ENCODE measurements at places on chromosomes 5 and 9.
A peak's percentile ranks its signal among the peaks of the same experiment; 100 is the strongest.

- no peak for DNase-seq
Observed at GRCh38 chr5:124494540-124495116, 251.8 kb downstream of the ZNF608 start.

DNA sequence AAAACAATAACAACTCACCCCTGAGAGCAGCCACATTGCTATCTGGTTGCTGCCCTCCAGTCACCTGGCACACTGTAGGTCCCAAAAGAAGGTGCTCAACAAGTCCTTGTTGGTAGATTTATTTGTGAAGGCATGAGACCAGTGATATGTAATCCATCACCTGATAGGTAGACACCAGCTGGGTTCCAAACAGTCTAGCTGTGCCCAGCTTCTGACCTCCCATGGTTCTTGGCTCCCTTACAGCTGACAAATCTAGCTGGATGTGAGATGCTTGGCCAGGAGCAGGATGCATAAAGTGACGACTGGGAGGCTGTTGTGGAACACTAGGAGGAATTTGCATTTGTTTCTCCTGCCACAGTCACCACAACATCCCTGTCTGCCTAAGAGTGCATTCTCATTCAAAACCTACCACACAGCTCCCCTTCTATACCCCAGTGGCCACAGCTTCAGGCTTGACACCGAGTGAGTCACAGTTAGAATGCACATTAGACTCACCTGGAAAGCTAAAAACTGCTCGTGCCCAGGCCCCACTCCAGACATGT is 7.8 kb upstream of the VLDLR start:
- peak; percentile 36 for DNase-seq

DNA sequence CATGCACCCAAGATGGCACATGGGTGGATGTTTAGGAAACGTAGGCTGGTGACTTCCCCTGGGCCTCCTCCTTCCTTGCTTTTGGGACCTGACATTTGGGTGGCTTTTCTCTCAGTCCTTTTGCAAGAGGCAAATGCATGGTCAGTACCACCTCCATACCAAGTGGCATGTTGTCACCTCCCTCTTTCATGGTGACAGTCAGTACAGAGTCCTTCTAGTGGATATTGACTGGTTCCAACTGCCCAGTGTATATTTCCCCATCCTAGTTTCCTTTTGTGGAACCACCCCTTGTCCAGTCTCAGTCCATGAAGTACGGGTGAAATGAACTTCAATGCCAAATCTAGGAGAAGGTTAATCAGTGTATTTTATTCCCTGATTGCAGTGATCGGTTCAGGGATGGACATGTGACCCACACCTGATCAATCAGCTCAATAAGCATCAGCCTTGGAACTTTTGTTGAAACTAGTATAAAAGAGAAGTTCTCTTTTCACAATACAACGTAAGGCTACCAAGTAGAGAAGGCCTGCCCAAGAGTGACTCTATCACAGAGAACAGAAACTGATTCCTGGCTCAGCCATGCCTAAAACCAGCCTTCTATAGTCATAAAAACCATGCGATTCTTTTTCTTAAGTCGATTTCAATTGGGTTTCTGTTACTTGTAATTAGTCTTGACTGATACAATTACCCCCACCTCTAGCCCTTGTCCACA is 143.4 kb upstream of the KLF9 start:
- DNase-seq: no peak

- DNase-seq: no peak
Observed at GRCh38 chr9:134544388-134545214, 97.0 kb upstream of the COL5A1 start.

- peak; percentile 28 for DNase-seq
Observed at GRCh38 chr5:173643964-173644363, 27.5 kb upstream of the BOD1 start.
